ENCODE measurements at places on chromosomes 2 and 18.

DNA sequence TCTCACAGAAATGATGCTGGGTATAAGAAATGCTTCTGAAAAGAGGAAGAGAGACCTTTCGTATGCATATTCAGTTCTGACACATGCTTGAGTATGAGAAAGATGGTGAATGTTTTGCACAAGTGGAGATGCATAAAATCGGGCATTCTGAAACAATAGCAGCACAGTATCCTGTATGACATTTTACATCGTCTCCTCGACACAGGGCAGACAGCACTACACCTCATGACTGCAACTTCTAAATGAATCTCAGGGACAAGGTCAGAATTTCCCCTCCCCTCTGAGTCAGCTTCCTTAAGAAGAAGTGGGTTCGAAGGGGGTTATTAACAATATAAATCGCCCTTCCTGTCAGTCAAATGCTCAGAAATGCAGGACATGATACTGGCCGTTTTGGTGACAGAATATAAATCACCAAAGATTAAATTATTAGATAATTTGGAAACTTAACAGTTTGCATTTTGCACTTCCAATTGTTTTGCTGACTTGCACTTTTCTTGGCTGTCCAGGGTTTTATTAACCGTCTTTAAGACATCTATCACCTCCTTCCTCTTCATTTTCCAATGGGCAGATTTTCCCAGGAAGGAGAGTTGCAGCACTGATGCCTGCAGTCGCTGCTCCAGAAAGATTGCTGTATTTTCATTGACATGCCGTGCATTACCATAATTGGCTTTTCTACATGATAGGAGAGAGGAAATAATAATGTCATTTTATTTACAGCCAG lies 57.2 kb downstream of the TSHZ1 start:
- DNase-seq, result no peak

GRCh38 chr18:8786483-8787370 lies 81.4 kb downstream of the MTCL1 start:
- DNase-seq, result no peak

GRCh38 chr2:16798472-16798871 lies 132.8 kb upstream of the CYRIA start:
- no peak for DNase-seq

- no peak for DNase-seq
Observed at GRCh38 chr2:207337234-207338219, 171.8 kb upstream of the KLF7 start.

- DNase-seq, result no peak
Observed at GRCh38 chr2:26843041-26843440, 4.9 kb upstream of the DPYSL5 start.

DNA sequence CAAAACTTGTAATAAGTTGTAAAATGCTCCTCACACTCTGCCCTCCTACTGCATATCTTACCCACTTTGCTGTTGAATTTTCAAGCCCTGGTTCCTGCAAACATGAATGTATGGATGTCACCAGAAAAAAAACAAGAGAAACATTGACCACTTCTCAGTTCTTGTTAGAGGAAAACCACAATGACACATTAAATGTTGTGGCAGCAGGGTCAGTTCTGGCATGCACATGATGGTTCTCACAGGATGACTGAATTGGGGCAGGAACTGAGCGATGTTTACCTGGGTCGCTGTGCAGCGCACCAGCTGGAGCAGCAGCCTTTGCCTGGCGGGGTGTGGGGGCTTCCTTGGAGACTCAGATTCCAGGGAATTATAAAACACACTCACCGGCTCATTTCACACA lies 14.0 kb upstream of the PRKCE start:
- DNase-seq, result no peak

GRCh38 chr18:11791131-11791530 lies 60.1 kb upstream of the CHMP1B start:
- DNase-seq, result no peak

- DNase-seq, result no peak
Observed at GRCh38 chr18:3747176-3747973, 297.4 kb downstream of the TGIF1 start.

- DNase-seq, result no peak
Observed at GRCh38 chr2:132751836-132752235, 81.8 kb upstream of the LYPD1 start.

DNA sequence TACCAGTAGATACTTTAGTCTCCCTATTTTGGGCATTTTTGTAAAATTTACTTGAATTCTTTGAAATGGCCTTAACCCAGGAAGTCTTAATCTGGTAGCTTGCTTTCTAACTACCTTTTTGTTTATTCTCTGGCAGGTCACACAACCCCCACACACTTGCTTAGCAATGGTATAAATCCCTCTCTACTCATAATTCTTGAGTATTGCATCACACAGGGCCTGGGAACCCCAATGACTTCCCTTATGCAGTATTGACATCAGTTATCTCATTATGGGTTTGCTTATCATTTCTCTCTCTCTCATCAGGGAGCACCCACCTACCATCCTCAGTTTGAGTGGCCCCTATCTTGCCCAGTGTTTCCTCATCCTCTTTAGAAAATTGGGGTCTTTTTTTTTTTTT lies 207.1 kb downstream of the KCNS3 start:
- no peak for DNase-seq

DNA sequence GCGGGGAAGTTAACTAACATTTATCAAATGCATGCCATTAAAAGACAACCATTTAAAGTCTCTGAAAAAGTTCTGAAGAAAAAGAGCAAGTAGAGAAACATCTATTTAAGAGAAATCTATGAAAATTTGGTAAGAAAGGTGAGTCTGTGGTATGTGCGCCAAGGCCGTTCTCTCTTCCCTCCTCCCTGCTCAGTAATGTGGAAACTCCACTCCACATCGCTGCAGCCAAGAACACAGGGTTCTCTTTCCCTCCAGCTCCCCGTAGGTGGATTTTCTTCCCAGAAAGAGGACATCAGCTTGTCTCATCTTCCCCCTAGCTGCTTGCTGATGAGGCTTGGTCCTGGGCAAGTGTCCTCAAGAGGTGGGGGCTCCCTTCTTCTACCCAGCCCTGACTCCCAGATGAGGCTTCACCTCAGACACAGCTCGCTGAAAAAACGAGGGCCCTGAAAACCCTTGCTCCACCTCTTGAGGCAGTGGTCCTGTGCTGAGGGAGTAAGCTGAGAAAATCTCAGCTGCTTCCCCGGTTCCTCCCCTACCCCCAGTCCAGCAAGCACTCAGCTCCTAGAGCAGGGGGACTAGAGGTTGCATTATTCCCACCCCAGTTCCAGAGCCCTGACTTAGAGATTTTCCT lies 45.8 kb upstream of the PTPRM start:
- no peak for DNase-seq

GRCh38 chr2:11305338-11305737 lies 39.1 kb downstream of the ROCK2 start:
- DNase-seq, result no peak

DNA sequence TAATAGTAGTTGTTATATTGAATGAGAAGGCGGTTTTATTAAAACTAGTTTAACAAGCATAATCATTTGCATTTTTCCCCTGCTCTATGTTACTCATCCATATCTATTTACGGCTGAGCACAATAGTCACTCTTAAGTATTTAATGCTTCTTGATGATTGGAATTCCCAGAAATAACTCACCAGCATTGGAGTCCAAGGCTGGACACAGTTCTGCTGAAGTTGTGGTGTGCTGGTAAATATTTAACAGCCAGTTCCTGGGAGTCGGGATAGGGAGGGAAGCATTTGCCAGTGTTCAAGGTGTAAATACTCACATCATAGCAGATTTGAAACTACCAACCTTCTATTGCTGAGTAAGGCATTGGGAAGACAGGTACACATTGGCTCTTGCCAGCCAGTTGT lies 315.1 kb downstream of the MTX2 start:
- DNase-seq, result no peak

GRCh38 chr2:54560146-54560881 lies 104.2 kb downstream of the SPTBN1 start:
- DNase-seq, result no peak

DNA sequence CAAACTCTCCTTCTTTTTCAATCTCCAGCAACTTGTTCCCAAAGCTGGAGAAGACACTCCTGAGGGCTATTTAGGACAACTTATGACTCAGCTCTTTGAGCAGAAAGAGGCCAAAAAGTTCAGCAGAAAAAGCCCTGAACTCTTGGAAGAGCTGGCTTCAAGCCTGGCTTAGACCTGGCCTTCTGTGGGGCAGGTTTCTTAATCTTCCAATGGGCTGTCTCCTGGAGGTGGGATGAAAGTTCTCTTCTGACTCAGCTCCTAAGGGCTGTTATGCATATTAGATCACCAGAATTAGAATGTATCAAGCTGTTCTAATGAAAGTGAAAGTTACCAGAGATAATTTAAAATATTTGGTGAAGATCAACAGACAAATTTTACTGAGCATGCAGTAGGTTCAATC lies 129.4 kb downstream of the RAD51AP2 start:
- no peak for DNase-seq

- DNase-seq, result no peak
Observed at GRCh38 chr2:109726379-109727270, 67.5 kb upstream of the RGPD5 start.

GRCh38 chr2:61439241-61440002 lies 31.5 kb downstream of the USP34 start:
- no peak for DNase-seq

DNA sequence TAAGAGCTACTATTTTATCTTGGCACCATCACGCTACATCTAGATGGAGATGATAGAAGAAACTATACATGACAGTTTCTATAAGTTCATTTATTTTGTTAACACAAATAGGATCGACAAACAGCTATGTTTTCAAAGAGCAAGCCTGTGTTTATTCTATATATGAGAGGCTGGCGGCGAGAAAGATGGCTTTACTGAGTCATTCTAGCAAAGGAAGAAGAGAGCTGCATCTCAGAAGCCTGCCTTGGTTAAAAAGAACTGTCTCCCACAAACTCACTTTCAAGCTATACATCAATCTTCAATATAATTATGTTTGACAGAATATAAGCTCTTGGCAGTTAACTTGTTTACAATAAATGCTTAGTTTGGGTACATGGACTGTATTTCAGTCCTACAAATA lies 13.0 kb downstream of the SATB2 start:
- DNase-seq, result no peak

DNA sequence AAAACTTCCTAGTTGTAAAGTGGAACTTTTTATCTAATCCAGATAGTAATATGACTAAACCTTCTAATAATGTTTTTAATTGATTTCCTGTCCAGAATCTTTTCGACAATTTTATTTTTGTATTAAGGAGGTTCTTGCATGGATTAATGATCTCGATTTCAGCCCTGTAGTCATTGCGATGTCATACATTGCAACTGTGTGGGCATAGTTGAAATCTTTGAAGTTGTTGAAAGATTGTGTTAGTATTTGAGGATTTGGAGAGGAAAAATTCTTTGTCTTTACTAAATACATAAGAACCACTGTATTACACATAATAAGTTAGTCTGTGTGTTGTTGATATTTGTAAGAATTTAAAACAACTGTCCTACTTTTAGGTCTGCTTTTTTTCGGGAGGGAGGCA lies 31.1 kb downstream of the ACSL3 start:
- no peak for DNase-seq

DNA sequence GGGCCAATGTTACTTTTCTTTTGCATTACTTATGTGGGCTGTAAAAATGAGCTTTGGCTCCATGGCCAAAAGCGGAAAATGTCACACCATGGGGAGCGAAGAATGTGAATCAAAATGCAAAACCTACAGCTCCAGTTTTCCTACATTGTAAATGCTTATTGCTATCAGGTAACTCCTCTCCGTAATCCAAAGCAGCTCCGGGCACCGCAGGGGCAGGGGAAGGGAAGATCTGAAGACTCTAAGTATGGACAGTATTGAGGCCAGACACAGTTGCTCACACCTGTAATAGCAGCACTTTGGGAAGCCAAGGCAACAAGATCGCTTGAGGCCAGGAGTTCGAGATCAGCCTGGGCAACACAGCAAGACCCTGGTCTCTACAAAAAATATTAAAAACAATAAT lies 7.1 kb upstream of the AGFG1 start:
- no peak for DNase-seq

- no peak for DNase-seq
Observed at GRCh38 chr2:157216286-157216965, 41.1 kb upstream of the GALNT5 start.

DNA sequence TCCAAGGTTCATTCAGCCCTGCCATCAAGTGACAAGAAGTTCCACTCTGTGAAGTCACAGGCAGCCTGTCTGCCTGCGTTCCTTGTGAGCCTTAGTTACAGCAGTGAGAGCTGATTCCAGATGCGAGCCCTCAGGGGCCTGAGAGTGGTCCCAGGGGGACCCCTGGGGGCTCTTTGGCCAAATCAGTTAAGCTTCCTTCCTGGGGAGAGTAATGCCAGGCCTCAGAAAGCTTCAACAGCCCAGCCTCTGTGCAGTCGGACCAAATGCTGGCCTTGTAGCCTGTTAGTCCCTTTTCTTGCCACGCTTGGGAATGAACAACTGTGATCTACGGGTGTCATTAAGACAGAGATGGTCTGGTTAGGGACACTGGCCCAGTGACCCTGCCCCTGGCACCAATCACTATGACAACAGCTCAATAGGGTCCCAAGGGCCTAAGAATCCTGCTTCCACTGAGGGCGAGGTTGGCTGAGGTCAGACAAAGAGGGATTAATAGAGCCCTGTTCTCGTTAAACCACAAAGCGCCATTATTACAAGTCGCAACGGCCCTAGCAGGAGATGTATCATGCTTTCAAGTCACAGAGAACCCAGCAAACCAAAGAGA lies 50.9 kb downstream of the HS1BP3 start:
- DNase-seq, result no peak
